Stromal cell of bone marrow (primary cell): ENCODE measurements at places on chromosomes 2 and 18.

DNA sequence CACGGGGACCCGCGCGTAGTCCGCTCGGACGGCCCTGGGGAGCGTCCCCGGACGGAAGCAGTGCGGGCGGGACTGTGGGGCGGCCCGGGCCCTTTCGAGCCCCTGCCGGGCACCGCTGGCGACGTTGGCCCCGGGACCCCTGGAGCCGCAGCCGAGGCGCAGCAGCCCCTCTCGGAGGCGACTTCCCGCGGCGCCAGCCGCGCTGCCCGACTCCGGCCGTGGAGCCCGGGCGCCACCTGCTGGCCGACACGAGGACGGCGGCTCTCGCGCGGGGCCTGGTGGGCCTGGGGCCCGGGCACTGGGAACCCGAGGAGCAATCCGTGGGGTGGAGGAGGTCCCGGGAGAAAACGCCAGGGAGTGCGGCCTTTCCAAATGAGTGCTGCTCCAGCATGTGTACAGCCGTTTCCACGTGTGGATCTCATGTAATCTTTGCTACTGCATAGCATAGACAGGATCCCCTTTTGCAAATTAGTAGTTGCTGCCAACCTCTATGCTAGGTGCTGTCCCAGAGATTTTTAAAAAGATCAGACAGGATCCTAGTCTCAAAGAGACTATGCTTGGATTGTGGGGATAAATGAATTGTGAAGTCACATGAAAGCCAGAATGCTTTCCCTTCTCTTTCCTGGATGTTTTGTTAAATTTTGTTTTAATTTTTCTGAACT, 4.0 kb downstream of the ID2 start:
- no peak for DNase-seq

DNA sequence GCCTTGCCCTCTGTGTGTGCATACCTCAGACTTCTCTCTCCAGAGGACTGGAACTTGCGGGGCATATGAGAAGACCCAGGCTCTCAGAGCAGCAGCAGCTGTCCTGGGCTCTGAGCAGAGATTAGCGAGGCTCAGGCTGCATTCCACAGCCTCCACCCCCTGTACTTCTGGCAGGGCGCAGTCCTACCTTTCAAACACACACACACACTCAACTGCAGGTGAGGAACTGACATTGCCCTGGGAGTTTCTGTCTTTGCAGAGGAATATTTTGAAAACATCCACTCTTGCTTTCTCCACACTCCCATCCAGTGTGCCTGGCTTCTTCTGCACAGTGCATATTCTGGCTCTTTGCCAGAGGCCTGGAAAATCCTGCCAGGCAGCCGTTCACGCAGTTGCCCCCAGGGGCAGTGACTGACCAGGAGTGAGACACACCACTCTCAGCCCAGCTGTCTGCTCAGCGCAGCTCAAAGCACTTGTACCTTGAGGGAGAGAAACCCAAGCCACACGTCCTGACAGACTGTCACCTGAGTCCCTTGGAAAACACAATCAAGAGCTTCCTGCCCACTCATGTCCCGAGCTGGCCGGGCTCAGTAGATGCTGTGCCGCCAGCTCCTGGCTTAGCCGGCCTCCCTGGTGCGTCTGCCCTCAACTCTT, 460.8 kb downstream of the RNF144A start:
- DNase-seq = no peak

DNA sequence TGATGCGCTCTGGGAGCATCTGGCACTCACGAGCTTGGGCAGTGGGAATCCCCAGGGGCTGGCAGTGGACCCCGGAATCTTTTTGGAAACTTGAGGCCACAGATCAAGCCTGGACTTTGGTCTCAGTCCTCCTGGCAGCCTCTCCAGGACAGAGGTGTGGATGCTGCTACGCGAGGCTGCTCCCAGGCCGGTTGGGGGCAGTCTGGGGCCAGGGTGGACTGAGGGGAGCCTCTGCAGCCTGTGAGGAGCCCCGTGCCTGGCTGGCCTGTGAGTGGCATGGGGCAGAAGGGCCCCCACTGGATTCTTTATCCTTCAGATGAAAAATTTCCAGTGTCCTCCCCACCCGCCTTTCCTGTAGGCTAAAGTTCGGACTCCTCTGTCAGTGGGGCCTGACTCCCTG, 12.7 kb upstream of the DES start:
- no peak for DNase-seq

GRCh38 chr18:44035554-44035953, 645.1 kb upstream of the SETBP1 start:
- no peak for DNase-seq

- no peak for DNase-seq
These were observed 19.3 kb upstream of the CAVIN2 start for GRCh38 chr2:191866195-191866594.

- no peak for DNase-seq
These were observed 123.5 kb upstream of the ALPP start for GRCh38 chr2:232255033-232255432.

DNA sequence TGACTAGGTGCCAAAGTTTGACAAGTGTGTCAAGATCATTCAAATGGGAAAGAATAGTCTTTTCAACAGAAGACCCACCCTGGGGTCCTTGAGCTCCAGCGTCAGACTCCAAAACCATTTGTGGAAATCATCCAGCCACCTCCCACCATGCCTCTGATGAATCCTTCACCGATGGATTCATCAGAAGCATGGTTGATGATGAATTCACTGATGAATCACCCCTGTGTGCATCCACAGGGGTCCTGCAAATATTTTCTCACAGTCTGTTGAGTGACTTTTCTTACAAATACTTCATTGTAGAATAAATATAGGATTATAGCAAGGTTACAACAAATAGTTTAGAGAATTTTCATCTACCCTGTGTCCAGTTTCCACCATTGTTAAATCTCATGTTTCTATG, 4.3 kb downstream of the UGT1A9 start:
- DNase-seq = no peak

DNA sequence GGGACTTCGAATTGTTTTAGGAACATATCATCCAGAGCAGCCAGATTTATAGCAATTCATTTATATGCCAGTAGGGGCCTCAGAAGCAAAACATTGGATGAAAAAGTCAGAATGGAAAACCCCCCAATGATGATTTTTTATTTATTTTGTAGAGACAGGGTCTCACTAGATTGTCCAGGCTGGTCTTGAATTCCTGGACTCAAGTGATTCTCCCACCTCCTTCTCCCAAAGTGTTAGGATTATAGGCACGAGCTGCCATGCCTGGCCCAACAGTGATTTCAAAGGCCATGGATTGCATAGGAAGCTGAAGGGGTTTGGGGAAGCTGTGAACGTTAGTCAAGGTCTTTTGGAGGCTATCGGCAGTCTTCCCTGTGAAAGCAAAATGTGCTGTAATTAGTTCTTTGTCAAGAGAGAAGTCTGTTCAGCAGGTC, 21.9 kb upstream of the MCFD2 start:
- DNase-seq = no peak

DNA sequence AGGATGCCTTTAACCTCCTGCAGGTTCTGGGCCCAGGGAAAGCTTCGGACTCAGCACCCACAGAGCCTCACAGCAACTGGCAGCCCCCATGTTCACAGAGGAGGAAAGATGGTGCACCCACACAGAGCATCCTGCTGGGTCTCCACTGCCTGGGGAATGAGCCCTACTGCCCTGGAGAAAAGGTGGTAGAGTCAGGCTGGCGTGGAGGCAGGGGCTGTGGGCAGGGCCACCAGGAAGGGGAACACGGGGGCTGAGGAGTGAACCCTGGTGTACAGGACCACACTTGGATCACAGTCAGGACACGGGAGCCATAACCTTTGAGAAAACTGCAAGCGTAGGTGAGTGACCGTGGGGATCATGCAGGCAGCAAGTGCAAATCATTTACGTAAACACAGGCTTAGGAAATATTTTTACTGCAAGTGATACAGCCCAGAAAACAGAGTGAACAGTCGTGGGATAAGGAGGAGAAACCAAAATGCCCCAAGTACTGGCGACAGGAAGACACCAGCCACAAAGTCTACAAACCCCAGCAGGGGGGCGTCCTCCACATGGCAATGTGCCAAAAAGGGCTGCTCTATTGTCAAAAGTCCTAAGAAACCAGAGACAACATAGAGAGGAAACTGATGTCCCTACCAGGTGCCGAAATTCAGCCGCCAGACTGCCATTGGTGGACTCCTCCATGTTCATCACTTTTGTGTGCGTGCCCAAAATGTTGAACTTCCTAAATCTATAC, 27.6 kb downstream of the STAT1 start:
- no peak for DNase-seq

DNA sequence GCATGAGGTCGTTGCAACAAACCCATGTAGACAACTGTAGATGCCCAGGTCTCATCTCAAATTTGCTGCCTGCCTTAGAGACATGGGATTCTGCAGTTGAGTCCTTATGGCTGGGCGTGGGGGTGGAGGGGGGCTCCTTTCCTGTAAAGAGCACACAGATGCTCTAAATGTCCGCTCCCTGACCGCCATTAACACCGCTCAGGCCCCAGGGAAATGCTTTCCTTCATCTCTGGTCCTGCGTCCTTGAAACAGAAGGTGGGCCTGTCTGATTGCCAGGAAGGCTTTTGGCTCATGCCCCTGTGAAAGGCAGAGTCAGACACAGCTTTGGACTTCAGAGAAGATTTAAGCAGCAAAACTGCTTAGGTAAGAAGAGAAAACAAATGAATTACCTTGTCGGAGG, 25.7 kb downstream of the GPR39 start:
- no peak for DNase-seq

GRCh38 chr2:20448977-20449306, 2.1 kb downstream of the RHOB start:
- DNase-seq = no peak

GRCh38 chr18:68997845-68998244, 200.0 kb downstream of the CCDC102B start:
- peak; percentile 8 for DNase-seq

DNA sequence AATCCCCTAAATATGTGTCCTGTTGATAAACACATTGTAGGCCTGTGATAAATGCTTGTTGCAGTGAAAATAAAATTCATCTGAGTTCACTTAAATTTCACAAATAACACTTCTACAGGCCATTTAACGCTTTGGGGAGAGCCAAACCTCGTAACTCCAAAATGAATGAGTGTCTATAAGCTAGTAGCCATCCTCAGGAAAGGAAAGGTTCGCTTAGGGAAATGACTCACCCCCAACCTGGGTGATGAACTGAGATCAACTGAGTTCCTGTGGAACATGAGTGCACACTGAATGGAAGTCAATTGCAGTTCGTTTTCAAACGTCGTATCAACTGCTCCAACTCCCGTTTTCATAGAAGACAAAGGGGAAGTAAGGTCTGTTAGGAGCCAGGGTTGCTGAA, 527.6 kb upstream of the ID2 start:
- no peak for DNase-seq

- DNase-seq = no peak
These were observed 22.4 kb upstream of the MBP start for GRCh38 chr18:77155031-77155430.

DNA sequence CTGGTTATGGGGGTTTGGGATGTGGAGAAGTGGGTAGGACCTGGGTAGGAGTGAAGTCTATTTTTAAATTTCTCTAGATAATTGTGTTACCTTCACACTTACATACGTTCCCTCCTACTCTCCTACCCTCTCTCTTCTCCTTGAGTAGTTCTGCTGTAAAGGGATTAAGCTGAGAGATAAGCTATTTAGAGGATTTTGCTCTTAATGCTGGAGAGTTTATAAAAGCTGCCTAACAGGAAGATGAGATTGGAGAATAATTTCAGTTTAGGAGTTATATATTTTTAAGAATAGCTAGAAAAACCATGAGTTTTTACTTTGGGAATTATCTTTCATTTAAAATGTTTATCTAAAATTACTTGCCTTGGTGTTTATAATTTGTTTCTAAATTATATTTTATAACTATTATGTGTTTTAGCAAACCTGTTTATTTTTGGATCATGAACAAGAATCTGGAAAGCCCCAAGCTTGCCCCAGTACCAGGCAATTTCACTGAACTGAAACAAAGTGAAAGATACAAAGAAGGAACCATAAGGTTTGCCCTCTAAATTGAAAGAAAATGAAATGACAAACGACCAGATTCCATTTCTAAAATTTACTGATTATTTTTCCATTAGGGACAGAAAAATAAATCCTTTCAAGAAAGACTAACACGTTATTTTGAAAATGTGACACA, 101.5 kb downstream of the ZNF532 start:
- DNase-seq = no peak

DNA sequence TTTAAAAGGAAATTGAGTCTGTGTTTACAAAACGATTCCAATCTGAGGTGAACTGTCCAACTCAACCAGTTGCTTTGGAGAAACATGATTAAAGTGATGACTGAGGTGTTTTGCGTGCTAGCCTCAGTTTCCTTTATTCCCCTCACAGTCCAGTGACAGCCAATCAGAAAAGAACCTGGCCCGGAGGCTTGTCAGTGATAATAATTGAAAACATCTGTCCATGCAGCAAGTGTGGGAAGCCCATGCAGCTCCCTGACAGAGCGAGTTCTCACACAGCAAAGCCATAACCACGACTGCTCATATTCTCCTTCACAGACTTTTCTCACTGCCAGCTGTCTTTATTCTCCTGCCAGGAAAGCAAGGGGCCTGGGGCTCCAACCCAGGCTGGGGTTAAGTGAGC, 613.4 kb downstream of the ARHGAP15 start:
- DNase-seq = no peak
